ENCODE measurements at places on chromosomes 4 and X. TPM values are rescaled to one million over a fixed set of nuclear protein-coding genes. Genes with fewer than 3 reads are reported as not detected.

DNA sequence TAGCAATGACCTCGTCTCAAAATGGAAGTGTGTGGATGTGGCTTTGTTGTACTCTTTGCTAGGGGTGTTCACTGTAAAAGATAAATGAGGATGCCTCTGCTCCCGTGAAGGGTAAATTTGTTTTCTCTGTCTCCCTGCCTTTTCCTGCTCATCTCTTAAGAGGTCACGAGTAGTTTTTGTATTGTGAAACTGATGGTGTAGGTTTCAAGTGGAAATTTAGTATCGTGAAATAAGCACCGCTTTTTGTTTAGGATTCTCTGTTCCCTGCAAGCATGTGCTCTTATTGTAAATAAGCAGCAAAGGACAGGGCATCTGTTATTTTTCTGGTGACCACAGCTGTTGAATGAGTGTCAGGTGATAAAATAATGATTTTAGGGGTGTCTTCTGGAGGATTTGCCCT, 104.6 kb downstream of the PHEX start:
- H3K27ac ChIP-seq: no peak overlapping the region
- H3K27me3 ChIP-seq: no peaks in the 10 kb centered on the region
- no peak overlapping the region for H3K4me3 ChIP-seq
- no peak for DNase-seq
- no peaks in the 10 kb centered on the region for H3K36me3 ChIP-seq

AASDH gene
- total RNA-seq: 22.0 TPM

DNA sequence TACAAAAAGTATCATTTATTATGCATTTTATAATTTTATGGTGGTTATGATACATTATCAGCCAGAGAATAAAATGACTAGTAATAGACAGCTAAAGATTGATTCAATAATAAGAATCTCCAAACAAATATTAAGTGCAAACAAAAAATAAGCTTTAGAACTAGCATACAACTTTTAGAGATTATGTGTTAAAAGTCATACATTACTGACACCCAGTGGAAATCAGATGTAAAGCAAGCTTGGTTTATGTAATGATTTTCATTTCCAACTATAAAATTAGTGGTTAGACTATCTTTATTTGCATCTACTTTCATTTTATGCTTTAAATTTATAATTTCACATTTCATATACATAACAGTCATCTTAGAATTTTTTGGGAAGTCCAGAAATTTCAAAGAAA, 57.7 kb downstream of the IL13RA2 start:
- no peaks in the 10 kb centered on the region for H3K27me3 ChIP-seq
- peaks cover 3% of the 10 kb centered on the region for H3K4me1 ChIP-seq
- H3K4me3 ChIP-seq: no peak overlapping the region
- no peaks in the 10 kb centered on the region for H3K36me3 ChIP-seq

DNA sequence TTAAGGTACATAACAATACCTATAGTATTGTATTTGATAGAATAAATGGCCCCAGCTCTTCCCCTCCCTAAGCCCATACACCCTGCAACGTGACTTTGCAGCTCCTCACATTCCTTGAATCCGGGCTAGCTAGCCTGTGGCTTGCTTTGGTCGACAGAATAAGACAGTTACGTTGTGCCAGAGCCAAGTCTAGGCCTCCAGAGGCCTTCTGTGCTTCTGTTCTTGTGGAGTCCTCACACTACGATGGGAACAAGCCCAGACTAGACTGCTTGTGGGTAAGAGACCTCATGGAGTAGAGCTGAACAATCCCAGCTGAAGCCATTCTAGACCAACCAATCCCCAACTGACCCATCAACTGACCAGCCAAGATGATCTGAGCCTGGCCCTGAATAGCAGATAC, 102.4 kb upstream of the PLAC1 start:
- no peak overlapping the region for H3K4me3 ChIP-seq
- no peaks in the 10 kb centered on the region for H3K27me3 ChIP-seq
- no peaks in the 10 kb centered on the region for H3K4me1 ChIP-seq
